ENCODE measurements at places on chromosomes 11 and 22.

- DNase-seq: no peak
Measured at GRCh38 chr11:10314199-10315072, 9.6 kb downstream of the ADM start.

GRCh38 chr11:104979839-104980238 is 11.5 kb upstream of the CASP4 start:
- DNase-seq: no peak

DNA sequence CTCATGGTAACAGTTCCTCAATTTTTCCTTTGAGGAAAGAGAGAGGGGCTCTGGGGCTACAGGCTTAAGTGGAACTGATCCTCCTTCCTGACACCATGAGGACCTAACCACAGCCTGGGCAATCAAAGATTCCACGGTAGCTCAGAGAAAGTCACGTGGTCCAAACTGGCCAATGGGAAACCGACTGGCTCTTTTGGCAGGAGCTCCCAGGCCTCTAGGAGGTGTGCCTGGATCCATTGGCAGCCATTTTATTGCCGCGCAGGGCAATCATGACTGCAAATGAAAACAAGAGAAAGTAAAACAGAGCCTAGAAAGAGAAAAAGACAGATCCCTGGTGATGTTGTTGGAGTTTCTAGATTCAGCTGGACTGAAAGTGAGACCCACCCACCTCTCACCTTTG is 27.3 kb upstream of the ASPHD2 start:
- no peak for DNase-seq

DNA sequence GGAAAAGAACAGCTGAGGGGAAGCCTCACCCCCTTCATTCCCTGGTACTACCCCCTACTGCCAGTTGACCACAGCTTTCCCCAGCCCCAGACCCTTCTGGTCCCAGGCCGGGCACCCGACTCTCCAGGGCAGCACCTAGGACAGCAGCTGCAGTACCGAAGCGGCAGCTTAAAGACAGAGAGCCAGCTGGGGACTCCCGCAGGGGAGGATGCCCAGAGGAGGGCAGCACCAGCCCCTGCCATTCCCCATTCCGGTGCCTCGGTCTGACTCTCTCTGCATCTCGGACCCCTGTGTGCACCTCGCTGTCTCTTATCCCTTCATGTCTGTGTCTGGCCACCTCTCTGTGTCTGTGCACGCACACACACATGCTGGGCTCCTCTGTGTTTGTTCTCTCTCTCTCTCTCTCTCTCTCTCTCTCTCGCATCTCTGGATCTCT is 9.4 kb downstream of the IGSF9B start:
- DNase-seq: no peak

- peak; percentile 62 for DNase-seq
Measured at GRCh38 chr11:67262731-67263675, 3.3 kb upstream of the GRK2 start.

- DNase-seq: no peak
Measured at GRCh38 chr11:32830796-32831195, 1.1 kb downstream of the PRRG4 start.

- no peak for DNase-seq
Measured at GRCh38 chr11:86741484-86741835, 58.9 kb upstream of the PRSS23 start.

DNA sequence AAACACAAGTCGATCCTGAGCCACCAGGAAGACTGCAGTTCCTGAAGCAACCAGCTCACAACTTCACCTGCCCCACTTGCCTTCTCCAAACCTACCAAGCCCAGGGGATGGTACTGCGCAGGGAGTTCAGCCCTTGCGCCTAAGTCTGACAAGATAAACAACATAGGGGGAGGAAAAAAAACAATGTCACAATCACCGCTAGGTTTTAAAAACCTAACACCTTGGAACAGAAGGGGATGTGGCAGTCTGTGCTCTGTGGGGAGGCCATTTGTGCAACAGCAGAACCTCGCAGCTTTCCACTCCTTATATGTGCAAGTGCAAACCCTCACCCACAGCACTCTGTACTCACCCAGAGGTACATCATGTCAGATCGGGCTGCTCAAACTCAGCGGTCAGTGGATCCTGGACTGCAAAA is 134.2 kb downstream of the RBFOX2 start:
- DNase-seq: no peak

Data from NCI-H446 treated with DMSO at 0.1 percent for 48 hours (cell line).